Fibroblast of skin of left quadriceps (primary cell): ENCODE measurements at places on chromosomes 1 and 21.

GRCh38 chr1:29811247-29811646 lies 574.9 kb downstream of the PTPRU start:
- no peak for DNase-seq

DNA sequence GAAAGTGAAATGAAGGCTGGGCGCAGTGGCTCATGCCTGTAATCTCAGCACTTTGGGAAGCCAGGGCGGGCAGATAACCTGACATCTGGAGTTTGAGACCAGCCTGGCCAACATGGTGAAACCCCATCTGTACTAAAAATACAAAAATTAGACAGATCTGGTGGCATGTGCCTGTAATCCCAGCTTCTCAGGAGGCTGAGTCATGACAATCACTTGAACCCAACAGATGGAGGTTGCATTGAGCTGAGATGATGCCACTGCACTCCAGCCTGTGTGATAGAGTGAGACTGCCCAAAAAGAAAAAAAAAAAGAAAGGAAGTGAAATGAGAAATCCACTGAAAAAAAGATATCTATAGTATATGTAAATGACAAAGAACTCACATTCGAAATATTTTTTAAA lies 439.9 kb downstream of the DISC1 start:
- no peak for DNase-seq

GRCh38 chr1:192588546-192588945 lies 13.0 kb downstream of the RGS1 start:
- DNase-seq, result no peak

DNA sequence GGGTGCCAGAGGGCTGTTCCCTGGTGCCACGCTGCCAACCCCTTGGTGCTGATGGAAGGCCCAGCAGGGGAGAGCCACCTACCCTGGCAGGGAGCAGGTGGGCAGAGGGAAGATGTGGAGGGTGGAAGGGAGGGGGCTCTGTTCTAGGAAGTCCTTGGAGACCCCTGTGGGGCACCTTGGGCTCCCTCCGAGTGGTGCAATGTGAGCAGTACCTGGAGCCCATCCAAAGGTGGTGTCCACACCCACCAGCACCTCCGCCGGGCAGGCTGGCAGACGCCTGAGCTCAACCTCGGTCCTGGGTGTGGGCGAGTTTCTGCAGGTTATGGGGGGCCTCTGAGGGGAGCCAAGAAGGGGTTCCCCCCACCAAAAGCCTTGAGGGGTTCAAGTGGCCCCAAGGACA lies 11.3 kb upstream of the DNMT3L start:
- DNase-seq, result no peak

DNA sequence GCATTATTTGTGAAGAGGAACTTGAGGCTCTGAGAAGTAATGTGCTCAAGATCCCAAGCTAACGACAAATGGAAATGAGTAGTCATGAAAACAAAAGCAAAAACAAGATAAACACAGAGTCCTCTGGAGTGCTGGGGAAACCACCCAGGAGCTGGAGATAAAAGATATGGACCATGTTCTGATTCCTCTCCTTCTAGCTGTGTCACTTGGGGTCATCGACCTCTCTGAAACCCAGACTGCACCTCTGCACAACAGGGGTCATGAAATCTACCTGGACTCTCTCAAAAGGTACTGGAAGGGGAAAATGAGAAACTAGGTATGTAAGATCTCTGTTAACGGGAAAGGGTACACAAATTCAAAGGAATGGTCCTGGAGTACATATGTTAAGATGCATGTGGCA lies 6.5 kb downstream of the PGLYRP4 start:
- no peak for DNase-seq

GRCh38 chr1:185016880-185017279 lies 28.5 kb upstream of the RNF2 start:
- no peak for DNase-seq

GRCh38 chr1:81717230-81717629 lies 83.5 kb upstream of the ADGRL2 start:
- DNase-seq, result peak; percentile 36

DNA sequence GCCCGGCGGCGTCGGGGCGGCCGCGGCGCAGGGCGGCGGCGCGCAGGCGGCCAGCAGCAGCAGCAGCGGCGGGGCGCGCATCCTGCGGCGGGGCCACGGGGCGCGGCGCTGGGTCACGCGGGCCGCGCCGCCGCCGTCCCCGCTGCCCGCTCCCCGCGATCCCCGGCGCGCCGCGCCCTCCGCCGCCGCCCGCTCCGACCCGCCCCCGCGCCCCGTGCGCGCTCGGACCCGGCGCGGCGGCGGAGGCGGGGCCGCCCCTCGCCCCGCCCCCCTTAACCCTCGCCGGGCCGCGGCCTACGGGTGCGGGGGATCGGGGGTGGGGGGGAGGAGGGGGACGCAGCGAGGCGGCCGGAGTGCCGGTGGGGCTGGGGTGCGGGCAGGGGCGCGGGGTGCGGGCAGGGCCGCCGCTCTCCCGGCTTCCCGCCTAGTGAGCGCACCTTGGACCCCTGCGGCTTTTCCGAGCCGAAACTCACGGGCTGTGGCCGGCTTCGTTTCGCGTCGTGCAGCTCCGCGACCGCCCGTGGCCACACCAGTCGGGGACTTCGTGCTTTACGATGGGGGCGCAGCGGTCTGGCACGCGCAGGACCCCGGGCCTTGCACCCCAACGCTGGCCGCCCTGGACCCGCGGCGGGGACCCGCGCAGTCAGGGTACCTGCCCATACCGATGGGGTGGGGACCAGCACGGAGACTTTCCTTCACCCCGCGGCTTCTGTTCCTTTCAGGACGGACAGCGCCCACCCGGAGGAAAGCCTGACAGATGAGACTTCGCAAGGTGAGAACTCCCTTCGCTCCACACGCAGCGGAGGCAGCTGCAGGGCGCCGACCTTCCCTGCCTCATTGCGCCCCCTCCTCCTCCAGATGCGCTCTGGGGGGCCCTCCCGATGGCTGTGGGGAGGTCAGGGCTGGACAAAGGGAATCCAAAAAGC lies at the start of gene FNDC10:
TSS of gene FNDC10 (minus strand) at position 201 of the 926 bp plus-strand sequence. CDS start at position 81, 120 bp downstream.
- DNase-seq, result no peak

GRCh38 chr21:23695443-23695842 lies 1911.8 kb downstream of the MRPL39 start:
- DNase-seq, result no peak
